ENCODE measurements at places on chromosomes 5 and 9.

- no peak for DNase-seq
Measured at GRCh38 chr5:106894964-106895363, 775.8 kb downstream of the EFNA5 start.

GRCh38 chr5:73705364-73705763, 79.4 kb downstream of the ARHGEF28 start:
- DNase-seq, result no peak

- DNase-seq, result peak; percentile 16
Measured at GRCh38 chr5:117266280-117266679, 691.7 kb upstream of the SEMA6A start.

DNA sequence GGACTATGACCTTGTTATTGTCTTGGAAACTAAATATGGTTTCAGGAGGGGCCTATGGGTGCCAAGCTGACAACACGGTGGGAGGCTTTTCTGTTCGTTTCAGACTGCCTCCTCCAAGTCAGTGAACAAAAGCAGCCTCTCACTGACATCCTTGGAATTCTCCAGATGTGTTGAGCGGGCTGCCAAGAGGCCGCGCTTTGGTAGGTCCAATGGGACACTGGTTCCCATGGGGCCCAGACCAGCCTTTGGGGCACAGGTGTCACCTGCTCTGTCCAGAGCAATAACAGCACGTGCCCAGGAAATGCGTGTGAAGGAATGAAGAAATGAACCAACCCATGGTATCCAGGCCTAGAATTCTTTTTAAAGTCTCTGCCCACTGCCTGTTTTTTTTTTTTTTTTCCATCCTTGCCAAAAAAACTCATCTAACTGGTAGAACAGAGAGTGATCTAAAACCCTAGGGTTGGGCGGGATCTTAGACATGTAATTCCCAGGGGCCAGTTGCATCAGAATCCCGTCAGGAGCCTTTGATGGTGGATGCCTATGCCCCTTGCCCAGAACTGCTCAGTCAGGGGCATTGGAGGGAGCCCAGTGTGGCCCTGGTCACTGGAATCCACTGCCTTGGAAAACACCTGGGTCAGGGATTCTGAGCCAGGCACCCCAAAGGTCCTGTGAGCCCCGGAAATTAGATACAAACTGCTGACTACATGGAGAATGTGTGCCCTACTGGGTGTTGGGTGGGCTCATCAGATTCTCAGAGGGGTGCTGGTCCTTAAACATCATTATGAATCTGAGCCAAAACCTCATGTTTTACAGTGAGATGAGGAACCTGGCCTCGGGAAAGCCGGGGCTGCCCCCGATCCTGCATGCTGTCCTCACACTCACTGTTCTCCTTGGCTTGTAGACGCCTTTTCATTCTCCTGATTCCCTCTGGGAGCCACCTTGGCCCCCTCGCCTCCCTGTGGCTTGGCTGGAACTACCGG, 60.1 kb downstream of the GTF3C4 start:
- no peak for DNase-seq

- DNase-seq, result peak; percentile 82
Measured at GRCh38 chr5:127517480-127518318, at the start of gene PRRC1. TSS of gene PRRC1 (plus strand) at chr5:127517640. CDS start at chr5:127523480, 5,840 bp downstream.

DNA sequence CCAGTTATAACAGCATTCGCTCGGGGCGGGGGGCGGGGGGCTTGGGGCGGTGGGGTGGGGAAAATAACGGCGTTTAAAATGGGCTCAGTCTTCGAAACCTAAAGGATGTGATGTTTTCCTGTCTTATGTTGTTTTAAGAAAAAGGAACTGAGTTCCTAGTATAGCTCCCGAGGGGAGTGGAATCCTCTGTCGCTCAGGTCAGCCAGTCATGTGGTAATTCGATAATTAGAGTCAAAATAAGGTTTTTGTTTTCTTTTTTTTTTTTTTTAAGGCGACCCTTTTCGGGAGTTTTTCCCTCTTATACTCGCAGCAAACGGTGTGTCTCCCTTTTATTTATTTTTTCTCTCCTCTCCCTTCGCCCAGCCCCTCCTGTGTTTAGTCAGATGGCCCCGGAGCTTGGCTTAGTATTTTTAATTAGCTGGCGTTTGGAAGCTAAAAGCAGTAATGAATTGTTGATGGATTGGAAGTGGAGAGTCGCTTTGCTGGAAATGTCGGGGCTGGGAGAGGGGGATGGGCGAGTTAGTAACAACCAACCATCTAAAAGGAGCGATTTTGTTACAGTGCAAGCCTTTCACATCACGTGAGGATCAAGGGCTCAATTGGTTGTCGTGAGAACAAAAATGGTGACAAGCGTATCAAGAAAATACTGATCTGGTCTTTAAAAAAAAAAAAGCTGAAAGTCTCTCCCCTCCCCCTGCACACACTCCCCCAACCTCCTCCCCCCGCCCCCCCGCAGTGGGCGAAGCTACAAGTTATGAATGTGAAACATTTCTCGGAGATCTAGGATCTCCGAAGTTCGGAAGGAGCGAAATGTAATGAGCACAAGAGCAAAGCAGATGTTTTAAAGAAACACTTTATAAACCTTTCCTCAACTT, 714 bp upstream of the ZNF608 start:
- peak; percentile 91 for DNase-seq

DNA sequence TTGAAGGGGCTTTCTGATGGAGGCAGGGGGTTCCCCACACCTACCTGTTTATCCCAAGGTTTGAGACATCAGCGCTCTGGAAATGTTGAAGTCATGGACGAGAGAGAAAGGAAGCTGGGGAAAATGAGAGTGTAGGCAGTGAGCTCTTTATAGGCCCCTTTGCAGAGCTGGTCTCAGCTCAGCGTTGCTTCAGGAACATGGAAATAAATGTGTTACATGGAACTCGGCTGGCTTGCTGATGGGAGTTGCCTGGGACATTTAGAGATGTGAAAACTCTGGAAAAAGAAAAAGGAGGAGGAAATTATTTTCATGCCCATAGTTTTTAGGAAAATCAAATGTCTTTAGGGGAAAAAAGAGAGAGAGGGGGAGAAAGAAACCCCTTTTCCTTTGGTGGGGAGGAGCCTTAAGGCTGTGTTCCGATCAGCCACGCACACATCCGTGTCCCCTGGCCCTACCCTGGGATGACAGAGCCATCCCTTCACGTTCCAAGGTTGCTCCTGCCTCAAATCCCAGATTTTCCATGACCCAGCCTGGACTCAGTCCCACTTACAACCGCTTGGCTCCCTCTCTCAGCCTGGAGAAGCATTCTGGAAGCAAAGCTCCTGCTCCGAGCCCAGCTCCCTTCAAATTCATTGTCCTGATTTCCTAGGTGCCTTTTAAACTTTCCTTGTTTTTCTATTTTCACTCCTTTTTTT, 78.3 kb downstream of the COL27A1 start:
- DNase-seq, result no peak

- no peak for DNase-seq
Measured at GRCh38 chr5:181069767-181070491, 29.9 kb downstream of the BTNL9 start.

GRCh38 chr5:67813877-67814539, 401.5 kb upstream of the PIK3R1 start:
- DNase-seq, result peak; percentile 15

DNA sequence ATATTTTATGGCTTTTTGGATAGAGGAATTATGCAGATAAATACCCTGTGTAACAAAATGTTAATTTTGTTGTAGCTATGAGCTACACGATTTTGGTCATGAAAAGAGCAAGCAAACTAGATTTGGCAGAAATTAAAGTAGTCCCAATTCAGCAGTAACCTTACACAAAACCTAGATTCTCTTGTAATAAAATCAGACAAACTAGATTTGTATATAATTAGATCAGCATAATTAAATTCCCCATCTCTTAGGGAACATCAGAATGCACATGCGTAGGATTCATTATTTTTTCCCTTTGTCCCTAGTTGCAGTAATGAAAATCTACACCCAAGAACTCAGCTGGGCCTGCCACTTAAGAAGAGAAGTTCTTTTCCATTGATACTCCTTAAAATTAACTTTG, 1879.2 kb upstream of the CDH9 start:
- DNase-seq, result no peak

Data from fibroblast of skin of back (primary cell).